ENCODE measurements at places on chromosomes 5 and 9.
A peak's percentile ranks its signal among the peaks of the same experiment; 100 is the strongest.

DNA sequence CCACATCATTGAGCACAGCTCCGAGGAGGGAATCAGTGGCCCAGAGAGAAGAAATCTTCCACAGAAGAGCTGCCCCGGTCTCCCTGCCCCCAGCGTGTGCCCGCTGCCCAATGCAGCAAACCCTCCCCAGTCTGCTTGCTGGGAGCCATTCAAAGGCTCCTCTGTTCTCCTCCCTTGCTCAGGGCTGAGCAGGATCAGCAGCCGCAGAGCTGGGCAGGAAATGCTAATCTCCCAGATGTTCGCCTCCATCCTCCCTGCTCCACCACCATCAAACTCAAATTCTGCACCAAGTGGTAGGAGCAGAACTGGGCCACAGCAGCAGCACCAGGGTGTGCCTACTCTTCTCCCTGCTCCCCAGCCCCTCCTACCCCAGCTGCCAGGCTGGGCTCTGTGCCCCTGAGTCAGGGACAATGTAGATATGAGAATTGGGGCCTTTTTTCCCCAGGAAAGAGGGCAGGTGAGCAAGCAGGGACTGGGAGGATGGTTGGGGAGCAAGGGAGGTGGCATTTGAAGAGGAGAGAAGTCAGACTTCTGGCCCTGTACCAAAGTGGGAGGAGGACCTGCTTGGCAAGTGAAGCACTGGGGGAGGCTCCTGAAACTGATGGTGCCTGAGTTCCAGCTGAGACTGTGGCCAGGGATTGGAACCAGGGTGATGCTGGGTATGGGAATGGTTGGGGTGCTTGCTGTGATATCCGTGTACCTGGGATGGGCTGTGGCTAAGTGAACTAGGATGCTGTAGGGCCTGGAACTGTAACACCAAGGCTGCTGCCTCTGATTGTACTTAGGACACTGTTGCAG, 1.9 kb upstream of the PCDH1 start:
- DNase-seq = no peak

DNA sequence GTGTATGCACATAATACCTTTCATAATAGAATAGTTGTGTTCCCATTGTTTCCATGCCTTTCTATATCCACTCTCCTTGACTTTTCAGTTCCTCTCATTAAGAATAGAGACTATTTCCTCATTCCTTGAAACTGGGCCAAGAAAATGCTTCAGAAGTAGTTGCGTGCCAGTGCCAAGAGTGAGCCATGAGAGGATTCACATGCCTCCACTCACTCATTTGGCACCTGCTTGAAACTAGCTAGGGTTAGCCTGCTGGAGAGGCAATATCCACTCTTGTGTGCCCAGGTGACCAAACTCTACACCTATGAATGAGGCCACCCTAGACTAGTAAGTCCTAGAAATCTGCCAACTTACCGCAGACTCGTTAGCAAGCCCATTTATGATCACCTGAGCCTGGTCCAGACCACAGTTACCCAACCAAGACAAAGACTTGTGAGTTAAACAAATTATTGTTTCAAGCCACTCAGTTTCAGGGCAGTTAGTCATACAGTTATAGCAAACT, 276.3 kb downstream of the EPB41L4A start:
- no peak for DNase-seq

GRCh38 chr9:133532937-133533668, 1.4 kb upstream of the ADAMTSL2 start:
- no peak for DNase-seq

DNA sequence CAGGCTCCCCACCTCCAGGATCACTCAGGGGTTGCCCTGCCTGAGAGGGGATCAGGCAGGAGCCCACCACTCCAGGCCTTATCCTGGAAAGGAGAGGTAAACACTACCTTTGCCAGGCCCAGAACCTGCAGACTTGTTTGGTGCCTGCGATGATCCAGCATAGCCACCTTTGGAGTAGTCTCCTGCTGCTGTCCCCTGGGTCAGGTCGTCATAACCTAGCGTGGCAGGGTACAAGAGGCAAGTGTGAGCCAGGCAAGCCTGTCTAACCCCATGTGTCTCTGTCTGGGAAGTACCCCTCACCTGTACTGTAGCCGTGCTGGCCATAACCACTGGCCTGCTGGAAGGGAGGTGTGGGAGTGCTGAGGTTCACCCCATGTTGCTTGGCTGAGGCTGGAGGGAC, 106.1 kb downstream of the UBE2R2 start:
- no peak for DNase-seq

DNA sequence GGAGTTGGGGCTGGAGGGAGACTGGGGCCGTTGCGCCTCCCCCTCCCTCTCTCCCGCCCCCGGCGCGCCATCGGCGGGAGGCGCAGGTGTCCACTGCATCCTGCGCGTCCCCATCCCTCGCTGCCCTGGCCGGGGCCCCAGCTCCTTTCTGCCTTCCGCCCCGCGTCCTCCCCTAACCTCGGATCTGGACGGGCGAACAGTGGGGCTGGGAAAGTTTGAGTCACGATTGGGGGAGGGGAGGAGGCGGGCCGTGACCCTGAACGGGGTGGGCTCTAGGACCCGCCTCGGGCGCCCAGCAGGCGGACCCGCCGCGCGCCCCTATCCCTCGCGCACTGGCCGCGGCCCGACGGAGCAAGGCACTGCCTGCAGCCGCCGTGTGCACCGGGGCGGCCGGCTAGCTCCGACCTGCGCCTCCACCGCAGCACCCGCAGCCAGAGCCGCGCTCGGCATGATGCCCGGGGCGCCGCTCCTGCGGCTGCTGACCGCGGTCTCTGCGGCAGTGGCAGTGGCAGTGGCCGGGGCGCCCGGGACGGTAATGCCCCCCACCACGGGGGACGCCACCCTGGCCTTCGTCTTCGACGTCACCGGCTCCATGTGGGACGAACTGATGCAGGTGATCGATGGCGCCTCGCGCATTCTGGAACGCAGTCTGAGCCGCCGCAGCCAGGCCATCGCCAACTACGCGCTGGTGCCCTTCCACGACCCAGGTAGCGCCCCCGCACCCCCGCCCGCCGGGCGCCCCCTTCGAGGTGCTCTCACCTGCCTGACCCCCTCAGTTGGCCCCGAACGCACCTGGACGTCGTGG, at the start of gene HMCN2:
TSS of gene HMCN2 (plus strand) at position 330 of the 805 bp plus-strand sequence. CDS start at position 449, 119 bp downstream.
- DNase-seq = no peak

DNA sequence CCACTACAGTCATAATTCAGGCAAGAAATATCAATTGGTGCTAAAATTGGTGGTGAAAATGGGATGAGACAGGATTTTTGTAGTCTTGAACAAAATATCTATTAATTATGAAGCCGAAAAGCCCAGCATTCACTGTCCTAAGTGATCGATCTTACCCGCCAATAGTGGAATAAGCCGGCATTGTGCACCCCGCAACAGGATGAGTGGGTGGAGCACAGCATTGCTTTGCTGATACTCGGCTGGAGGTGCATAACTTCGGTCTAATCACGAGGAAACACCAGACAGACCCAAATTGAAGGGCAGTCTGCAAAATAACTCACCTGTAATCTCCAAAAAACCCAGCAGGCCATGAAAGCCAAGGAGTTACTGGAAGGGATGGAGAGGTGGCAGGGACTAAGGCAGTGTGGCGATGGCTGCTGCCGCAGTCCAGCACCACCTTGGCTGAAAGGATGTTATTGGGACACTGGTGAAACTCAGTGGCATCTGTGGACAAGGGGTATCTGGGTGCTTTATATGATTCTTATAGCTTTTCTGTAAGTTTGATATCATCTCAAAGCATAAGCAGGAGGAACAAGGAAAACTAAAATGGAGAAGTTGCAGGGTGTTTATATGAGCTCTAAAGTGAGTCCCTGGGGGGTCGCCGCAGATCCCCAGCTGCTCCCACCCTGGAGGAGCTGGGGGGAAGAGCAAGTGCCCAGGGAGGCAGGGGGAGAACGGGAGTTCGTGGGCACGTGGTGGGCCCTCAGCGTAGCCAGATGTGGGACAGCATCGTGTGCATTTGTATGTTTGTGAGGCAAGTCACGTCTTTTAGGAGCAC, 45.2 kb downstream of the AHRR start:
- no peak for DNase-seq

- DNase-seq = no peak
Observed at GRCh38 chr5:148760945-148761638, 65.3 kb upstream of the ADRB2 start.

DNA sequence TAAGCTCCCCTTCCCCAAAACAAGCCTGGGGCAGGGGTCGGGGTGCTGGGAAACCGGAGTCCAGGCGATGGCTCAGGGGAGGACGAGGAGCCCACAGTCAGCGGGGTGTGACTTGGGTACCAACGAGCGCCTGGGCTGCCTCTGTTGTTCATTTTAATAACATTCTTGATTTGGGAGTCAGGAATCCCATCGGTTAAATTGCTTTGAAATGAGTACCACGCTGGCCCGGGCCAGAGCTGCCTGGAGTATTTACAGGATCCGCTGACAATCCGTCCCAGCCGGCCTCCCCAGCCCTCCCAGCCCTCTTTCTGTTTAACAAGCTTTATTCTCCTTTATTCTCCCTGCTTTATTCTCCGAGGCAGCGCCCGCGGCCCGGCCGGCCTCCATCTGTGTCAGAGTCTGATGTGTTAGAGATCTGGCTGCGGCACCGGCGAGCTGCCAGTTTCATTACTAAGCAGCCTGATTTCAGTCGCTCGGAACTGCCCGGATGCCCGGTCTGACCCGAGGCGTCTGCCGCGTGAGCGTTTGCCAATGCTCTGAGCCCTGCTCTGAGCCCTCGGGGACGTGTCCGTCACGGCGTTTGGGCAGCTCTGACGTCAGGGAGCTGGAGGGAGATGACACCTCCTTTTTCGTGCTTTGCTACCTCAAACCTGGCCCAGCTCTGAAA, 16.5 kb upstream of the QRFP start:
- DNase-seq = peak; percentile 28

GRCh38 chr5:26669523-26669922, 368.9 kb downstream of the CDH9 start:
- no peak for DNase-seq

DNA sequence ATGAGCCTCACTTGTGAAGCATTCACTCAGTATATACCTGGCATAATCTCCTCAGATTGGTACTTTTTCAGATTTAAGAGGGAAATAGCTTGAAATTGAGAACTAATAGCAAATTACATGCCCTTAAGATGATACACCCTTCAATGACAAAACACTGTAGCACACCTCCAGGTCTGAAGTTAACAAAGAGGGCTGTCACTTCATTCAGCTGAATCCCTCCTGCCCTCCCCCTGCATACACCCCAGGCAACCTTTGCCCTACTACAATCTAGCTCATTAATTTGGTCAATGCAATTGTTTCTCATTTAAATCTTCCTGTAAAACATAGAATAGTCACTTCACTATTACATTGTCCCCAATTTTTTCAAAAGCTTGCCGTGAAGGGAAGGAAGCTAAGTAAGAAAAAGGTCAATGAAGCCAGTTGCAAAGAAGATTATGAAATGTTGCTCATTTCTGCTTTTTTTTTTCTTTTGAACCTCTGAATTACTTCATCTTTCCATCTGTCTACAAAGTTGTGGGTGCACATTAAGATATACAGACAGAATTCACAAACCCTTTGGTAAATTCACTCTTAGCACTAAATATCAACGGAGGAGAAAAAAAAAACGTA, 294.8 kb upstream of the PTGER4 start:
- no peak for DNase-seq

DNA sequence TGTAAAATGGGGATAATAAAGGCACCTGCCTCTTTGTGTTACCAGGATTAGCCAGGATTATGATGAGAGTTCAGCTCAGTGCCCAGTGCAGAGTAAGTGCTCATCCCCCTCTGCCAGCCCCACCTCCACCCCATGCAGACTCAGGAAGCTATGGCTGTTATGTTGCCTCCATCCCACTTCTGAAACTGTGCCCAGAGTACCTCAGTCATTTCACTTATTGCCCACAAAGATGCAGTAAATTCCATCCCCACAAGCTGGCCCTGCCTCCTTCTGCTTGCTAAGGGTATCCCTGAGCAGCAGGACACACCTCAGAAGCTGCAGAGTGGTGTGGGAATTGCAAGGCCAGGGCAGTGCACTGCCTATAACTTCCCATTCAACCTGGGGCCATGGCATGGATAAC, 415.1 kb downstream of the SPOCK1 start:
- DNase-seq = no peak

GRCh38 chr9:126546036-126546435, 67.7 kb upstream of the LMX1B start:
- no peak for DNase-seq

DNA sequence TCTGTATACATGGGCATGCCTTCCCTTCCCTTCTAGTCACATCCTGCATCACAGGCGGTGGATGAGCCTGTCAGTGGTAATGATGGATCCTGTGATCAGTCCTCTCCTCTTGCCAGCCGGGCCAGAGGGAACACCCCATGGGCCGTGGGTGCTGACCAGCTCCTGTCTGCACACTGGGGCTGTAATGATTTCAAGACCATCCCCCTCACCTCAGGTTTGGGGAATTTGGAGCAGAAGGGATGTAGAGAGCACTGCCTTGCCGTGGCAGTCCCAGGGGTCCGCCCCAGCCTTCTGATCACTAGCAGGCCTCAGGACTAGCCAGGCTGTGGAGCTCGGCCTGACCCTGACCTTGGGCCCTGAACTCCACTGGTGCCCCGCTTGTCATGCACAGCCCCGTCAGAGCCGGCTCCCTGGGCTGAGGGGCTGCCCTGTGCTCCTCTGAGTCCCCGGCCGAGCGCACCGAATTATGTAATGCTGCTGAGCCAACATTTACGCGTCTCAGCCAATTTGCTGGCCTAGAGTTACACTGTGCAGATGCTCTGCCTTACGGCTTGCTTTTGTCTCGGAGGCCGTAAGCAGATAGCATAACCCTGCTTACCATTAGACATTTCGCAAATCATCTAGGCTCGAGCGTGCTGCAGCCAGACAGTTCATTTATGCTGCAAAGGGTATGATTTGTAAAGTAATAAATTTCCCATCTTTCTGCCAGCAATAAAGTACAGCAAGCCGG, 155.3 kb downstream of the MACROH2A1 start:
- DNase-seq = peak; percentile 74
